ENCODE measurements at places on chromosomes 4 and X. TPM values are rescaled to one million over a fixed set of nuclear protein-coding genes. Genes with fewer than 3 reads are reported as not detected.

The PLCXD1 gene
- 14.3 TPM for total RNA-seq

DNA sequence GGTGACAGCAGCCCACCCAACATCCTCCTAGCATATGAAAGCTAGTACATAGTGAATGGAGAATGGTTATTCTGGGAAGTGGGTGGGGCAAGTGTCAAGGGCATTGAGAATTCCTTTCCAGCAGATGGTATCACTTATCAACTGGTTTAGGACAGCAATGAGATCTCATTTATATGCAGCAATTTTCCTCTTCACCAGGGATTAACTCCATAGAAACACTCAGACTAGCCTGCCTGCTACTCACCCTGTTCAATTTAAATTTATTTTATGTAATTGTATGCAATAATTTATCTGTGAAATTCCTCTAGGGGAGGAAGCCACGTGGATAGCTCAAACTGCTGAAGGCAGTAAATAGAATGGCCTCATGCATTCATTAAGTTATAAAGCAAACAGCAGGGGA is 101.6 kb upstream of the MID1IP1 start:
- peak; percentile 41 for DNase-seq

- no peak for DNase-seq
These were observed 4.9 kb downstream of the CFAP99 start for GRCh38 chr4:2423695-2424094.

DNA sequence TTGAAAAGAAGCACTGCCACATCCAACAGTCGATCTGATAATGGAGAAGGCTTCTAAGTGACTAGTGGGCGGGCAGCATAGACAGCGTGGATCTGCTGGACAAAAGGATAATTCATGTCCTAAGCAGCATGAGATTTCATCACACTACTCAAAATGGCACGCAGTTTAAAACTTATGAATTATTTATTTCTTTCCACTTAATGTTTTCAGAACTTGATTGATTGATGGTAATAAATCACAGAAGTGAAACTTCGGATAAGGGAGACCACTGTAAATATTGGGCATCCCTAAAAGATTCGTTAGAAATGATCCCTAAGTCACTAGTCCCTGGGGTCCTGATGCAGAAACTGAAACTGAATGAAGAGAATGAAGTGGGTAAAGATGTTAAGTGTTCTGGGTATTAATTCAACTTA is 93.0 kb upstream of the ANK2 start:
- DNase-seq = no peak

DNA sequence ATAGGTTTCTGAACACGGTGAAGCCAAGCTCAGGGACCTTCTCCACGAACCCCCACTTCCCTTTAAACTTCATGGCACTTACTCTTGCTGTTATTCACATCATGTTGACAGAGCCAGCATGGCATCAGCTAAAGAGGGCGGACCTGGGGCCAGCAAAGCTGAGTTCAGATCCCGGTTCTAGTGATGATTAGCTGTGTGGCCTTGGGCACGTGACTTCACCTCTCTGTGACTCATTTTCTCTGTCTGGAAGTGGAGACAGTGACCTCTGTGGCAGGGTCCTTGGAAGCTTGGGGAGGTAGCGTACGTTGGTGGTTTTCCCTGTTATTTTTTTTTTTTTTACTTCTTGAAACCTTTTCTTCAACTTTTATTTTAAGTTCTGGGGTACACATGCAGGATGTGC is 13.4 kb downstream of the EVC start:
- no peak for DNase-seq

GRCh38 chrX:143571521-143571920 is 54.2 kb upstream of the SPANXN3 start:
- peak; percentile 2 for DNase-seq

DNA sequence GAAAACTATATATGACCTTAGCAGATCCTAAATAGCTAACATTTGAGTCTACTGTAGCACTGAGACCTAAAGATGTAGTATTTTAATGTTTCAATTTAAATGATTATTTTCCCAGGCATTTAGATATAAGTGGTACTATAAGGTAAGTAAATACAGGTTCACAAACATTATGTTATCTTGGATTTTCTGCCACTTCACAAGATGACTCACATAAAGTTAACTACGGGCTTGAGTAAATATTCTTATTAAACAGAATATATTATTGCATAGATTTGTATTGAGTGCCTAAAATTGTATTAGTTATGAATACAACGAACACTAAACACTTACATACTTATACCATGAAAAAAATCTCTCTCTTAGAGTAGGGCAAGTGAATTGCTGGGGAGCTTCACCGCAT is 34.2 kb upstream of the VCX3B start:
- DNase-seq = no peak

The NXF2B gene
- total RNA-seq = not detected

DNA sequence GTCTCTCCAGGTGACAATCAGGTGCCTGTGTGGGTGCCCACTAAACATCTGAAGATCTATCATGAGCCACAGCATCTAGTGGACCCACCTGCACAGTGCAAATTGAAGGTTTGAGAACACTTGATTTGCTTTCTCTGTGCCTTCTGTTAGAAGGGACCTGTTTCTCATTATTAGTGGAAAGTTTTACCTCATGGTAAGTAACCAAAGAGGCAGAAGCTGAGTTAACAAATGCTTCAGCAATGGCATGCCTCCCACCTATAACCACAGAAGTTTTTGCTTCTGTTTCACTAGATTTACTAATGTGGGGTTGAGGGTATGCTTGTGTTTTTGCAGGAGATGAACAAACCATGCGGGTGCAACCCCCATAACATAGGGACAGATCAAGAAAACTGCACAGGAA is 297.4 kb upstream of the DKK2 start:
- DNase-seq = no peak

DNA sequence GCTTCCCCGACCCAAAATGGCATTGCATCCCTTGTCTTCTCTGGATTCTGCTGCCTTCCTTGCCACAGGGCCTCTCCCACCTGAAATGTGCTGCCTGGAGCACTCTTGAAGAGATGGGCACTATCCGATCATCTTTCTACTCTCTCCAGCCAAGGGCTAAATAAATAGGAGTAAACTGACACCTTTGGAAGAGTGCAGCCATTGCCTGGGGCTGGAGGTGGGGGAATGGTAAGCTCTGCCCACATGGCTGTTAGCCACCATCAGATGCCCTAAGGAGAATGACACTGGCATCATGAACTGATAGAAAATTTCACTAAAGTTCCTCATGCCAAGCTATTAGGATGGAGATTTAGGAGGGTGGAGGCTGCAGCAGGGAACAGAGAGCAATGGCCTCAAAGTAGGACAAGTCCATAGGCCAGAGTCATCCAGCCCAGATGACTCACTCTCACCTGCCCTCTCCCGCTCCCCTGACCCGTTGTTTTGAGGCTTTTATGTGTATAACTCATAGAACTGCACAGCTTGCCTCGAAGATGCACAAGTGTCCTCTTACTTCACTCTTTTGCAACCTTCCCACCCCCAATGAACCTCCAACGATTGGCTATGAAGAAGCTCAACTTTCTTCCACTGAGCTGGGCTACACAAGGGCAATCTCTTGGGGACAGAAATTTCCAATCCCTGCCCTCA is 822 bp upstream of the PFKFB1 start:
- DNase-seq = no peak

DNA sequence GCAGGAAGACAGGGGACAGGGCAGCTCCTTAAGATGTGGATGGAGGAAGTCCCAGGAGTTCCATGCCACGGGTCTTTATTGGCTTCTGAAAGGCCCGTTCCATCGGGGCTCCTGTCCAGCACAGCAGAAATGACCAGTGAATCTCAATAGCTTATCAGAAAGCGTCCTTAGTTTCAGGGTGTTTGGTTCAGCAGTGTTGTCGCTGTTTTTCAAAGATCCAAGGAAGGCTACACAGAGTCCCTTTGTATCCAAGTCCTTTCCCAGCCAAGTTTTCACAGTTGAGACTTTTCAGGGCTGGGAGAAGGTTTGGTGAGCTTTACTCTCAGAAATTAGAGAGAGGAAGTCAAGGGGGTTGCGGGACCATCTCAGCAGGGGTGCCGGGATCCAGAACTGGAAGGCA is 5.0 kb upstream of the ZCCHC4 start:
- no peak for DNase-seq

The CPZ gene
- total RNA-seq = 2.8 TPM

The FLNA gene
- total RNA-seq = 1,654 TPM

- no peak for DNase-seq
These were observed 2.0 kb downstream of the NDST3 start for GRCh38 chr4:118036336-118036735.

The ATG4A gene
- 13.3 TPM for total RNA-seq

DNA sequence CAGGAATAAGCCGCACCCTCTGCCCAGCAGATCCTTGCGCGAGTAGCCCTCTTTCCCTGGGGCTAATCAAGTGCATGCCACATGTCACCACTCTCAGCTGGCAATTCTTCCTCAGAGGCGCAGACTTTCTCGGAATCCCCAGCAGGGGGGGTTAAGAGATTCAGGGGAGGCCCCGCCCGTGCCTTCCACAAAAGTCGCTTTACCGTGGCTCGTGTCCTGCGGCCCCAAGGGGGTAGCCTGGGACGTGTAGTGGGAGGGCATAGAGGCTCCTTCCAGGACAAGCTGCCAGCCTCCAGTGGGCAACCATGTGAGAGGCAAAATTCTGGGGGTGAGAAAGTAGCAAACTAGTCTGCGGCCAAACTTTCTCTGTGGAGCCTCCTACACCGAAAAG is 652 bp downstream of the SRPX start:
- peak; percentile 75 for DNase-seq

The SPANXB1 gene
- total RNA-seq = not detected

The EFNB1 gene
- total RNA-seq = 7.5 TPM

DNA sequence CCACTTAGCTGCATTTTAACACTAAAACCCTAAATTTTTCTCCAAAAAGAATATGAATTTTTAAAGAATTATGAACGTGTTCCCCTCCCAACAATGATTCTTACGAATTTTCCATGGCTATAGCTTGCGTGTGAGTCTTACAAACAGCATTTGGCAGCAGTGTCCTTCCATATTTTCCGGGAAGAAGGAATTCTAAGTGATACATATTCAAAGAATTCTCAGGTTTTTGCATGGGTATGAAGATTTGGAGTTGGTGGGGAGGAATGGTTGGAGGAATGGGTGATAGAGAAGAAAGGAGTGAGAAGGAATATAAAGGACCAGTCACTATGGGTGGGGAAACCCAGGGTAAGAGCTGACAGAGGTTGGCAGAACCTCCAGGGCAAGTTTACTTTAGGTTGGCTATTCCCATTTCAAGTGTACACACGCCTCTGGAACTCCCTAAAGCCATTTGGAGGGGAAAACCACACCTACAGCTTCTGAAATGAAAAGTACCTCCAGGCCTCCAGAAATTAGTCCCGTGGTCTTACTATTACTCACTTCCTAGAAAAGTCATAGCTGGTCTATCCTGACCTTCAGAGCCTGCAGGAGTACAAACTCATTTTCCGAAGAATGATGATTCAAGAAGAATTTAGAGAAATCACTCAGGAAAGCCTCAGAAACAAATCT is 420.8 kb upstream of the DIPK2B start:
- DNase-seq = peak; percentile 93

Measured in LHCN-M2 (cell line).